Pulmonary artery endothelial cell (primary cell): ENCODE measurements at places on chromosomes 4 and X. TPM values are rescaled to one million over a fixed set of nuclear protein-coding genes. Genes with fewer than 3 reads are reported as not detected.

The PPA2 gene
- 69.0 and 79.9 TPM in 2 replicates for total RNA-seq

The ARX gene
- not detected in 2 replicates for total RNA-seq

DNA sequence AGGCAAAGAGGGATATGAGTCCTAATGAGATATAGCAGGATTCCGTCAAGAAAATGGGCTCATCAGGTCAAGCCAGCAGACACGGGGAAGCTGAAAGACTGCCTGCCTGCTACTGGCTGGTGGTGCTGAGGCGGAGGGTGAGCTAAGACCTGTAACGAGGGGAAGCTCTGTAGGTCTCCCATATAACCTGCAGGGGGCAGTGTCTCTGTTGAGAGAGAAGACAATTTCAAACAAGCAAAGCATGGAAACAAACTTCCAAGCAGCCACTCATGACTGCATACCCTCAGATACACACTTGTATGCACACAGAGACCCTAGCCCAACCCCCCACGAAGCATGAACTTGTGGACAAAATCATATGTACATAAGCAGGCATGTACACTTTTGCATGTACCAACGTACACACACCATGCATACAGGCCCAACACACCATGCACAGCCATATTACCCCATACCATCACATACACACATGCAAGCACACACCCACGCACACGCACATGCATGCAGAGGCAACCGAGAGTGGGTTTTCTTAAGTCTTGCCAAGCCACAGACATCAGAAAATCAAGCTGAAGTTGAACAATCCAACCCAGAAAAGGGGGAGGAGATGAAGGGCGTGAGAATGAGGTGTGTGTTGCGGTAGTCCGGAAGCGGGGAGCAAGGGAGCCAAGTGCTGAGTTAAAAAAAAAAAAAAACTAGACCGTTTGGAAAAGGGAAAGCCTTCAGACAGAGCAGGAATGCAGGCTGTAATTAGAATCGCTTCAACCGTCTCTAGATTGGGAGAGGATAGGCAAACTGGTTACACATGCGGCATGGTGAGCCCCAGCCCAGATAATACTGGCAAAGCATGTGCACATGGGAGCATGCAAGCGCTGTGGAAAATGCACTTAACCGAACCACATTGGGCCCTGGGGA is 71.0 kb downstream of the PJA1 start:
- no peak for DNase-seq

The CXCL11 gene
- total RNA-seq, result 1.9 and 2.6 TPM in 2 replicates

GRCh38 chrX:1477801-1478458 is 25.2 kb upstream of the ASMTL start:
- no peak for DNase-seq

DNA sequence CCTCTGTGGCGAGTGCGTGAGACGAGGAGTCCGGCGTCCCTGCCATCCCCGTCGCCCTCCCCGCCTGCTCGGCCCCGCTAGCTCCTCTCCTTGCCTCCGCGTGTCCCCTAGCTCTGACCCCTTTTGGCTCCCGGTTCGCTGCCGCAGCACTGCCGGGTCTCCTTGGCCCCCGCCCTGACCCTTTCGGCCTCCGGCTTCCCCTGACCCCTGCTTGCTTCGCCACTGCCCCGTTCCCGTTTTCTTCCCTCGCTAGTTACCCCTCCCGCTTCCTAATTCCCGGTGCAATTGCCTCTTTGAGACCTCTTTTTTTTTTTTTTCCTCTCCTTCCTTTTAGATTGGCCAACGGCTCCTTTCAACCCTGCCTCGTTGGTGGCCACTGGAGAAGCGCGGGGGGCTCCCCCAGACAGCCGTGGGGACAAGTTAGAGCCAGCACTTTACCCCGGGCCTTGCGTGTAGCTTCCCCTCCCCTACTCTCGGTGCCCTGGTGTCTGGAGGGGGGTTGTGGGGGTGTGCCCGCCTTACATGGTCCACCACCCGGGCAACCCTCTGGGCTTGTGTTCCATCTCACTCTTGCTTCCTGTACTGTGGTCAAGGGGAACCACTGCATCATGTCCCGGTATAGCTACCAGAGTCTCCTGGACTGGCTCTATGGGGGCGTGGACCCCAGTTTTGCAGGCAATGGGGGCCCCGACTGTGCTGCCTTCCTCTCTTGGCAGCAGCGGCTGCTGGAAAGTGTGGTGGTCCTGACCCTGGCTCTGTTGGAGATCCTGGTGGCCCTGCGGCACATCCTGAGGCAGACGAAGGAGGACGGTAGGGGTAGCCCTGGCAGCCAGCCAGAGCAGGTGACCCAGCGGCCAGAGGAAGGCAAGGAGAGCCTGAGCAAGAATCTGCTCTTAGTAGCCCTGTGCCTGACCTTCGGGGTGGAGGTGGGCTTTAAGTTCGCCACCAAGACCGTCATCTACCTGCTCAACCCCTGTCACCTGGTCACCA is 548 bp downstream of the TMEM164 start:
- no peak for DNase-seq

GRCh38 chr4:67581913-67582312 is 23.4 kb downstream of the STAP1 start:
- DNase-seq, result no peak

The SLC49A3 gene
- total RNA-seq, result 1.1 and 4.5 TPM in 2 replicates

DNA sequence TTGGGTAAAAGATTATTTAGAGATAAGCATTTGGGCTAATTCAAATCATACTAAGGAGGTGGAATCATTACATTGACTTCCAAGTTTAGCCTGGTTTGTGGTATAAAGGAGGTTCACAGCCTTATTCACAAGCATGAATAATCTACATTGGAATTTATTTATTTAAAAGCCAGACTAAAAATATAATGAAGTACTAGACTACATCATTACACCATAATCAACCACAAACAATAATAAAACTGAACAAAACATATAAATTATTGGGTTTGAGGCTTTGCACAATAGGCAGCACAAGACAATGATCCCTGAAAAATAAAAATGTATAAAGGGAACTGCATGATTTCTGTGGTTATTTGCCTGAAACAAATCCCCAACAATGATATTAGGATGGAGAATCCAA is 314.0 kb downstream of the GBA3 start:
- no peak for DNase-seq

The ITM2A gene
- total RNA-seq, result 1.5 and 15.4 TPM in 2 replicates

The CSAG1 gene
- not detected in 2 replicates for total RNA-seq

DNA sequence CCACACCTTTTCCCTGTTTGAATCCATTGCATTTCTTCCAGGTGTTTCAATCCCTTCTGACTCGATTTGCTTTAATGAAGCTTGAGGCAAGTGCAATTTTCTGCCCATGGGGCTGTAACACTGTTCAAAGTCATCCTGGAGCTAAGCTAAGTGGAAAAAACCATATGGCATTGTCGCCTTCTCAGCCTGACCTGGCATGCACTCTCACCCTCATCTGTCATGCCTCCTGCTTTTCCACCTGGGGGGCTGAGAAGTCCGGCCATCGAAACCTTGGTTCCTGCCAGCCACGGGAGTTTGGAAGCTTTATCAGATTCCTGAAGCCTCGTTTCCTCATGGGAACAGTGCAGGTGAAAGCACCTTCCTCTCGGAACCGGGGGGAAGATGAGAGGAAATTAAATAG is 38.2 kb downstream of the WFS1 start:
- no peak for DNase-seq

GRCh38 chr4:122758033-122758432 is 25.5 kb downstream of the BBS12 start:
- no peak for DNase-seq

The UGT2B10 gene
- not detected in 2 replicates for total RNA-seq

DNA sequence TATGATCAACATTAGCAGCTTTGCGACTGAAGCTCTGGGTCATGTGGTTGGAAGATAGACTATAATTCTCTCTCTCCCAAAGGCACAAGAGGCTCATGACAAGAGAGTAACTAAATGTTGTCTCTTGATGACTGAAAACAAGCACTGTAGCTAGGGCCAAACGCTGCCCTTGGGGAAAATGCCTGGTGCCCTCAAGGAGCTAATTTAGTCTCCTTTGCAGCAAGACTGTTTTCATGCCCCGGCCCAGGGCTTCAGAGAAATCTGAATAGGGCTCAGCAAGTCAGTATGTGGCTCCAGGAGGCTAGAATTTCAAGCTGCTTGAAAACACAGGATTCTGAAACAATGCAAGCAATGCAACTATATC is 411.9 kb downstream of the GPAT3 start:
- DNase-seq, result no peak

DNA sequence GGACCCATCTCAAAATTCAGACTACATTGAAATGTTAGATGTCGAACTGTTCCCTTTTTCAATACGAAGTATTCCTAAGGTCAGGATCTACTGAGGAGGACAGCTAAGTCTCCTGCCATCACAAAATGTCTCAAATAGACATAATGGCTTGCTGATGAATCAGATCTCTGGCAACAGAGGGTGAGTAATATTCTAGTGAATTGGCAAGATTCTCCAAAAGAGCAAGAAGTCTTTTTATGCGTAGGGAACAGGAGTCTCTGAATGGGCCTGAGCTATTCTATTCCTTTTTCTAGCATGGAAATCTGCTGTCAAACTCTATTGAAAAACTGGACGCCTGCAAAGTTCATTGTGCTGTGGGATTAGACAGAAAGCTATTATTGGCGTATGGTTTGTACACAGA is 145.4 kb downstream of the FNIP2 start:
- no peak for DNase-seq

DNA sequence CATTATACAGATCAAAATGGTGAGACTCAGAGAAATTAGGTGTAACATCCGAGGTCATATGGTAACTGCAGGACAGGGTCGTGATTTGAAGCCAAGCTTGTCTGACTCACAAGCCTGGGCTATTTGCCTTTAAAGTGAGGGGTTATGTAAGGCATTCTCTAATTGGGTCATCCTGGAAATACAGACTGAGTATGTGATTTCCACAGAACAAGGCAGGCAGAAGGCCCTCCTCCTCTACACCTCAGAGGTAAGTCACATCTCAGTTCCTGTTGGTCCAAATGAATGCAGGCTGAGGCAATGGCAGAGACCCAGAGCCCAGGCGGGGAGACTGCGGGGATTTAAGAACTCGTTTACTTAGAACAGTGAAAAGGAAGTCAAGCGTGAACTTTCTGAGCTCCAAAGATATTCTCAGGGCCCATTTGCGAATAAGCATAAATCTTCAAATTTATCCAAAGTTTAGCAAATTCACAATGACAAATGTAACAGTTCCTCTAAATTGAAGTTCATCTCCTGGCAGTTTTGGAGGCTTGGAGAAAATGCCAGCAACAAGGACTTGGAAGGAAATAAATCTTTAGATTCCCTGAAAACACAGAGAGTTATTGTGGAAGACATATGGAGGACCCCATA is 153.3 kb downstream of the LDB2 start:
- no peak for DNase-seq

- DNase-seq, result peak; percentile 17
Observed at GRCh38 chrX:119880552-119881437, 9.2 kb downstream of the NDUFA1 start.

GRCh38 chr4:42280327-42281095 is 116.8 kb upstream of the SHISA3 start:
- no peak for DNase-seq

The DMRTC1 gene
- total RNA-seq, result not detected in 2 replicates

- no peak for DNase-seq
Observed at GRCh38 chr4:154277172-154277571, 214.4 kb downstream of the DCHS2 start.

DNA sequence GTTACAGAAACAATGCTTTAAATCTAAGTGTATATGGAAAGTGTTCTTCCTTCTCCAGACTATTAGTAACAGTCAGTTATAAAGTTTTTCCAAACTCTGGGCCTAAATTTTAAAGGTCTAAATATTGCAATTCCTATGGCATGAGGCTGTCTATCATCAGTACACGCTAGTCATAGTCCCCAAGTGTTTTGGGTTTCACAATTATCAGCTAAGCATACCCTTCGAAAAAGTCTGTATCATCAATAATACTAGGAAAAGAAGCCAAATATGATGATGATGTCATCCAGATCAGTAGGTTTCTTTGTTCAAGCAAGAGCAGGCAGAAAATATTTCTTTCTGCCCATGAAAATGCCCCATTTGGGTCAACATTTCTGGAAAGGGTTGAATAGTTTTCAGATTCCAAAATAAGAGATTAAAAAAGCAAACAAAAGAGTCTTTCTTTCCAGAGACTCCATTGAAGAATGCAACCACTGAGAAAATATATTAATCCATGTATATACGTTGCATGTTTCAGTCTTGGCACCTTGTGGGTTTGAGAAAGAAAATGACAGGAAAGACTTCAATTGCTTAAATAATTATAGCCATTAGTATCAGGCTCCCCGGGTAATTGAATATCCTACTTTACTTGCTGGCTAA is 173.8 kb downstream of the CAMK2D start:
- DNase-seq, result no peak

DNA sequence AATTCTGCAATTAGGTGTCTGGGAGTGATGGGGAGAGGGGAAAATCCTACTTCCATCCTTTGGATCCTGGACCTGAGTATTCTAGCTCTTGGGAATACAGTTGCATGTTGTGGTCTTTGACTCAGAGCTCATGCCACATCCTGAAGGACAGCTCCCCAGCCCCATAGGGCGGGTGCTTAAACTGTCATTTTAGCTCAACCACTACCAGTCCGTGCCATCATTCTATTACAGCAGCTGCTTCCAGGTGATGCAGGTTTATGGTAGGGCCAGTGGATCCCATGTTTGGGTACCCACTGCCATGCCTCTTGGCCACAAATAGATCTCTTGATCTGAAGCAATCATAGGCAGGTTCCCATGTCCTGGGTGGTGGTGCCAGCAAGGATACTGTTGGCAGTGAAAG is 34.7 kb downstream of the CCKAR start:
- DNase-seq, result no peak

The IL13RA2 gene
- total RNA-seq, result 0.26 and 0.32 TPM in 2 replicates

- no peak for DNase-seq
Observed at GRCh38 chrX:2712890-2713840, 22.1 kb downstream of the CD99 start.

DNA sequence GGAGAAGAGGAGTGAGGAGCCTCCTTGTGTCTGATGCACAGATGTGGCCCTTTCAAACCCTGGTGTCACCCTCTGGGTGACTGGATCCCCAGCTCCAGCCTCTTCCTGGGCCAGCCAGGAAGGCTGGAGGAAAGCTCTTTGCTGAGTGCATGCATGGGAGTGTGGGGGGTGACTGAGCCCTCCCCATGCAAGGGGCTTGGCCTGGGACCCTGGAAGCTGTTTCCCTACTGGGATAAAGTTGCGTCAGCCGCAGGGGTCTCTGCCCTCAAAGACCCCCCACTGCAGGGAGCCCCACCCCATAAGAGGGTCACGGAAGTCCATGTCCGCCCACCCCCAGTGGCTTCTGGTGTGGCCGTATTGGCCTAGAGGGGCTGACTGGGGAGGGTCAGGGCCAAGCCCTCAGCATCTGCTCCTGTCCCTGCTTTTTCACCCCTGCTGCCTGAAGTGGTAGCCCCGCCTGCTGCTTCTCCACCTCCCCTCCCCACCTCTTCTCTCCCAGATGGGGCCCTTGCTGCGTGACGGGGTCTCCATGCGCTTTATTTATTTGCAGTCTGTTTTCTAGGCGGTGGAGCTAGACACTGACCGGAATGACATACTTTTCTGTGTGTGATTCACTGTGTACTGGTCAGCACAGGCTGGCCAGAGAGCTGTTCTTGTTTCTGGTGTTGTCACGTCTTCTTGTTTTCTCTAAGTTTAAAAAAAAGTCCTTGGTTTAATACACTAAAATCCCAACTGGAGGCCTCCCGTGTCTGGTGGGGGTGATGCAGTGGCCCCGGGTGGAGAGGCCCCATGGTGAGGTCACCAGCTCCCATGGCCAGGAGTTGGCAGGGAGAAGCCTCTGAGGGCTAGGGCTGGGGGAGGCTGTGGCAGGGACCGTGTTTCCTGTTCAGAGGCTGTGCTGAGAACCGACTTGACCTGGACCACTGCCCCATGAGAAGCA is 3.6 kb downstream of the SMIM10L2A start:
- DNase-seq, result no peak

The RAB40A gene
- not detected in 2 replicates for total RNA-seq
